ENCODE measurements at places on chromosomes 7 and 10.

DNA sequence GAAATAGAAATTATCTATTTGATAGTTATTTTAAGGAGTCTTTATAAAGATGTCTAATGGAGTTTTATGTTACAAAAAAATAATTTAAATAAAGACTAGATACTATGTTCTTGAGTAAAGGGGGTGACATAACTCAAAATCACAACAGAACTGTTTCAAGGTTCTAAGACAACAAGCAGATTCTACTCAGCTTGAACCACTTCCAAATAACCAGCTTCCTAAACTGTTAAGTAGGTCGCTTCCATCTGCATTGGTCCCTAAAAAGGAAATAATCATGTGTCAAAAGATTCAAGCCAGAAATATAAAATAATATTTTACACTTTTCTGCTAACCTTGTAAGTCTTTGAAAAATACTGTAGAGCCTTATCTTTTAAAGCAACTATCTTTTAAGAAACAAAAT is 14.1 kb downstream of the SEM1 start:
- DNase-seq, result no peak

GRCh38 chr7:107446531-107446930 is 23.3 kb upstream of the GPR22 start:
- no peak for DNase-seq

DNA sequence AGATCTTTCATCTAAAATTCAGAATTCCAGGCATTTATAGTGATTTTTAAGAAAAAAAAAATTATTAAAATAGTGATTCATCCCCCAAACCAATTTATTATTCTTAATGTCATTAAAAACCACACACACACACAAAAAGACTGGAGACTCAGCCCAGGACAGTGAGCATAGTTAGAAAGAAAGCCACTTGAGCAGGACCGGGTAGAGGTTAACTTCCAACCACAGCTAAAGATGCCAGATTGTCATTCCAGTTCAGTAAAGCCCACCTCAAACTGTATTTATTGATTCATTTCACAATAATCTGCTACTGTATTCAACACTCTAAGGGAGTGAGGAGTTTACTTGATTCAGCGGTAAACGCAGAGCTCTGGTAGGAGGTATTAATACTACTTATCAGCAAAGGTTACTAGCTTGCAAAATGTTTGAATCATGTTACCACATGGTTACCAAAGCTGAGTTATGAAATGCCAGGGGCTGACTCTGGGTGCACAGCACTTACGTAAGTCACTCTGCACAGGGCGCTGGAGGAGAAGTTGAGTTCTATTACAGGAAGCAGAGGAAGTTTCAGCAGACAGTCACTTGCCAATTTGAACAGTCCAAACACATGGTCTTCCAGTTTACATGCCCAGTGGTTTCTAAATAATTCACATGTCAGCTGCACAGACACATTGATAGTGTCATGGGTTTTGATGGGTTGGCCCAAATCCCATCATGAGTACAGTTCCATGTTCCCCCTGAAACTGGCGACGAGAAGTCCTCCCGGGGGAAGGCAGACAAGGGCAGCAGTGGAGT is 64.6 kb downstream of the KLF6 start:
- DNase-seq, result no peak

DNA sequence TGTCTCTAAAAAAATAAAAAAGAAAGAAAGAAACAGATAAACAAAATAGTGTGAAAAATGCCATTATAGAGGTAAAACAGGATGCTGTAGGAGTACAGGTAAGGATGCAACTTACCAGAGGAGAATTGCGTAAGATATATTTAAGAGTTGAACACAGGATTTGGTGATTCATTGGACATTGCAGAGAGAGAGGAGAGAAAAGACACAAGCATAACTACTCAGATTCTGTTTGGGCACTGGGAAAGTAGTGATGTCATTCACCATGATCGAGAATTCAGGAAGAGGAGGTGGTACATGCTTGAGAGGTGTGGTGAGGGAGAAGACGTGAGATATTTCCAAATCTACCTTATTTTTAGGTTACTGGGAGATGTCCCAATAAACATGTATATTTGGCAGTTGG is 97.6 kb downstream of the AASS start:
- DNase-seq, result no peak

DNA sequence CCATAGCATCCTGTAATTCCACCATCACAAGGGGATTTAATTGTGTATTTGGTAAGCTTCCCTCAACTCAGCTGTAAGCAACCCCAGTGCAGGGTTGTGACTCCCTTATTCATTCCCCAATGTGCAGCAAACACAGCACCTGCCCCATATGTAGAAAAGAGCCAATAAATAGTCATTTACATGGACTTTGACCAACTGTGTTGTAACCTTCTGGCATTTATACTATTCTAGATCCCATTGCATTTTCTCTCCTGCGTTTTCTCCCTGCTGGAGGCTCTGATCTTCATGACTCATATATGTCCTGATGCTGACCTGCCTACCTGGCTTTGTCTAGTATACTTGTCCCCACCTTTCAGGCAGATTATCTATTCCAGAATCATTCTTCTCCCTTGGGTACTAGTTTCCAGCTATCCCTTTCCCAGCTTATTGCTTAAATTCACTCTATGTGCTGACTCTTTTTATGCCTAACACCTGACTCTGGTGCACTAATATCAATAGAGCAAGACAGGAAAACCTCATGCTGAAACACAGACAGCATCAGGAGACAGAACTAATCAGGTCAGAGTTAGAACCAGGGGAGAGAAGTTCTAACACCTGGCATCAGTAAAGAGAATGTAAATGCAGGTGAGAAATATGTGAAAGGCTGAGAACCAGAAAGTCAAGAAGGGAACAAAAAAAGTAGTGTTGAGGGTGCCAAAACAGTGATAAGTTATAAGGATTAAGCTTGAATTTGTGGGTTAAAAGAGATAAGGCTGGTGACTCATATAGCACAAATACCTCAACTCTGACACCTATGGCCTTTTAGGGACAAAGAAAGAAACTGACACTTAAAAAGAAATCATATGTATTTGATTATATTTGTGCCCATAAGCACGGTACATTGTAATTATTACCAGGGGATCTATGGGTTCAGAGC is 402.7 kb downstream of the IPMK start:
- DNase-seq, result no peak

GRCh38 chr10:119715628-119716505 is 10.0 kb upstream of the INPP5F start:
- no peak for DNase-seq

GRCh38 chr10:89351780-89352597 is 24.2 kb downstream of the IFIT3 start:
- no peak for DNase-seq

- DNase-seq, result no peak
Observed at GRCh38 chr7:117163101-117163500, 159.8 kb downstream of the WNT2 start.

DNA sequence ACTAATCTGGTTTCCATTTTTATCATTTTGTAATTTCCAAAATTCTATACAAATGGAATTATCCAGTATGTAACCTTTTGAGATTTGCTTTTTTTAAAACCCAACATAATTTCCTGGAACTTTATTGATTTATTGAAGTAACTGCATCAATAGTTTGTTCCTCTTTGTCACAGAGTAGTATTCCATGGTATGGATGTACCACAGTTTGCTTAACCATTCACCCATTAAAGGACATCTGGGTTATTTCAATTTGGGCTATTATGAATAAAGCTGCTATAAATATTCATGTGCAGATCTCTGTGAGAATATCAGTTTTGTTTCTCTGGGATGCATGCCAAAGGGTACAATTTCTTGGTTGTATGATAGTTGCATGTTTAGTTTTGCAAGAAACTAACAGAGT is 2.9 kb downstream of the GPNMB start:
- DNase-seq, result no peak

DNA sequence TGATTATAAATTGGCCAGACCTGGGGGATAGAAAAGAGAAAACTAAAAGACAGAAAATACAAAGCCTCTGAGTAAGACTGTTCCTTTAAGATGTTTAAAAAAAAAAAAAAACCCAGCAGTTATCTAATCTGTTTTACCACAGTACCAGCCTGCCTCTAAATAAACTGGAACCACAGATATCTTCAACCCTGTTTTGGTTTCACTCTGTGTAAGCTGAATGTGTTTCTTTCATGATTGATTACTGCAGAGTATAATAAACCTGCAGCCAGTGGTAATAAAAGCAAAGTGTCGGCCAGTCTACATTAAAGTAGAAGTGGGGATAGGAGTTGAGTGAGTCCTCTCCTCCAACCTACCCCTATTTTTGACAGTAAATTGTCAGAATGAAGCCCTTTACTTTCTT is 40.6 kb downstream of the MGAM2 start:
- DNase-seq, result no peak

DNA sequence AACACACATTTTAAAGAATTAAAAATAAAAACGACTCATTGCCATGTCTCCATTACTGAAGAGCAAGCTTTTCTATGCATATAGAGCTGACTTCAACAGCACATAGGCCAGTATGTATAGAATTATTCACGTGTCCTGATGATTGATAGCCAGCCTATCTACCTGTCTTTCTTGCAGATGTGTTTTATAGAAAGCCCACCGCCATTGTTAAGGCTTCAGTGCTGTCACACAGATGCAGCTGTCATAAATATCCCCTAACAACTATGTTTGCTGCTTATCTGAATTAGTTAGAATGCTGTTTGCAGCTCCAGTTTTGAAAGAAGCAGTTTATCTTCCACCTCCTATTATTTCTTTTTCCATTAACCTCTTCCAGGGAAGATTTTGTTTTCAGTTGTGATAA is 235.9 kb downstream of the SLC25A13 start:
- DNase-seq, result no peak

GRCh38 chr10:98016772-98017475 is 13.5 kb downstream of the CRTAC1 start:
- DNase-seq, result no peak

DNA sequence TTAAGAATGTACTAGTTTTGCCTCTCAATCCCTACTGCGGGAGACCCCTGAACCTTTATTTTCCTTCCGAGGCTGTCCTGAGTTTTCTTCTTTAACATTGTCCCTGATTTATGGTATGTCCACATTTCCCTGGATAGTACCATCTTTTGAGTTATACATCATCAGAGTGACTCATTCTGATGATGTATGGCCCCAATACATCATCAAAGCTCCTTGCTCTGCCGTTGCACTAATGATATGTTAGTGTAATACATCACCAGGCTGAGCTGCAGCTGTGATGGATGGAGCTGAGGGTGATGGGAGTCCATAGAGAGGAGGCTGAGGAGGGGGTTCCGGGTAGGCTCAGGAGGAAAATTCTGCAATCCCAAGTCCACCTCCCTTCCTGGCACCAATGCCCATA is 986.5 kb downstream of the KCNMA1 start:
- no peak for DNase-seq

- no peak for DNase-seq
Observed at GRCh38 chr7:95469848-95470247, 15.9 kb upstream of the ASB4 start.

- DNase-seq, result no peak
Observed at GRCh38 chr7:128665057-128665456, 7.0 kb upstream of the GARIN1A start.

GRCh38 chr7:39130857-39131526 is 153.3 kb downstream of the POU6F2 start:
- no peak for DNase-seq

DNA sequence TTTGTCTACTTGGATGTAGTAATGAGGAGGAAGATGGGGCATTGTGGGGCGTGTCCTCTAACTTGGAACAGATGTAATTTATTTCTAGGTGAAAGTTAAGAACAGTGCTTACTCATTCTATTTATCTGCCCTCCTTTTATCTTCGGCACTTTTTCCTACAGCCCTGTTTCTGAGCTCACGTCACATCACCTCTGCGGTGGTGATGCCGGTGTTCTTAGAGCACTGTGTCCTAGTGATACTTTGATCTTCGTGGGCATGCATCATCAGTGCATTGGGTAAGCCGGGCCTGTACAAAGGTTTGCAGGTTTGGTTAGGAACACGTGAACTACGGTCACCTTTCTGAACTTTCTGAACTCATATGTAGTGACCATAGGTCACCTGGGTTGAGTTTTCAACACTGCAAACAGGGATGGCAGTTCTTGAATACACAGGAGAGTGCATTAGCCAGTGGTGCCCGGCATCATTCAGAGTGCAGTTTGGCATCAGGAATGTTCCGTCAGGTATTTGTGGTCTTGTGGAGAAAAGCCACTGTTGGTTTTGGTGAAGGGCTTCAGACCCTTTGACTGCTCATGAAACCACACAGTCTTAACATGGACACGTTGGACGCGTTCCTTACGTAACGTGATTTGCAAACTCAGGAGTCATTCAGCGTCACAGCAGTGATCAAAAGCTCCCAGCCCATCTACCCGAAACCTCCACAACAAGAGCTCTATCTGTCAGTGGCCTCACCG is 5.6 kb downstream of the POR start:
- DNase-seq, result no peak

GRCh38 chr10:110547139-110547761 is 20.2 kb upstream of the SMC3 start:
- DNase-seq, result no peak

GRCh38 chr10:99788598-99789256 is 6.3 kb downstream of the ABCC2 start:
- no peak for DNase-seq

DNA sequence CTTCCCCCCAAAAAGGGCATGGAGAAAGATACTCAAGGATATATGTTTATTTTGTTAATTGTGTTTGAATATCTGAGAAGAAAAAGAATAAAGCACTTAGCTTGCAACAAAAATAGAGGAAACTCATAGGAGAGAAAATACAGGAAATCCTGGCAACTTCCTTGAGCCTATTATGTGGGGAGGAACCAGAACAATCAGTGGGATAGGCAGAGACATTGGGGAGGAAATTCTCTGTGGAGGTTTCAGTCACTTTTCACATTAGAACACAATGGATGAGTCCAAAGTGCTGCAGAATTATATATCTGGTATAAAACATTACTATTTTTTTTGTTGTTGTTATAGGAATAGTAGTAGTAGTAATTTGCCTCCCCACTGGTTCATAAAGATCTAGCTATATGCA is 240.1 kb downstream of the THSD7A start:
- no peak for DNase-seq

GRCh38 chr10:117996709-117997108 is 50.0 kb downstream of the RAB11FIP2 start:
- DNase-seq, result no peak

DNA sequence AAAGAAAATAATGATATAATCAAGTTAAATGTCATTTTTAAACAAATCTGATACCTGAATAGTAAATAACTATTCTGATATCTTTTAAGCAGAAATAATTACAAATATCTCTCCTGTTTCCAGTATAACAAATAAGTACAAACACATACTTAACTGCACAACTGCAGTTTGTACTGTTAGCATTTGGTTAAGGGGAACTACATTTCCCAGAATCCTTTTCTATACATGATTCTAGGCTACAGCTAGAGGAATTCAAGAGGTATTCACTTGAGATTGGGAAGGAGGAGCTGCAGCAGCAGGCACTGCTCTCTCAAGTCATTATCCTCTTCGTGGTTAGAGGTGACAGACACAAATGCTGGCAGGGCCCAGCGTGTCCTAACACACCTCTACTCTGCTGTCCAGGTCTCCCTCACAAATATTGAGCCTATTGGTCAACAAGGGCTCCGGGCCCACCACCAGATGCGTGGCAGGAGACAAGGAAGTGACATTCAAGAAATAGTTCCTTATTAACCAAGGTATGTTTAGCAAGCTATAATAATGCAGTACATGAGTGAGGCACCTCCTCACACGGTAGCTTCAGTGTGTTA is 255.1 kb upstream of the MKLN1 start:
- DNase-seq, result no peak

All from stimulated activated CD8-positive, alpha-beta memory T cell treated with anti-CD3 and anti-CD28 coated beads, Interleukin-7, amount 100 ng/mL, for 24 hours (primary cell).